ENCODE measurements at places on chromosomes 12 and 14. TPM values are rescaled to one million over a fixed set of nuclear protein-coding genes. Genes with fewer than 3 reads are reported as not detected.

DNA sequence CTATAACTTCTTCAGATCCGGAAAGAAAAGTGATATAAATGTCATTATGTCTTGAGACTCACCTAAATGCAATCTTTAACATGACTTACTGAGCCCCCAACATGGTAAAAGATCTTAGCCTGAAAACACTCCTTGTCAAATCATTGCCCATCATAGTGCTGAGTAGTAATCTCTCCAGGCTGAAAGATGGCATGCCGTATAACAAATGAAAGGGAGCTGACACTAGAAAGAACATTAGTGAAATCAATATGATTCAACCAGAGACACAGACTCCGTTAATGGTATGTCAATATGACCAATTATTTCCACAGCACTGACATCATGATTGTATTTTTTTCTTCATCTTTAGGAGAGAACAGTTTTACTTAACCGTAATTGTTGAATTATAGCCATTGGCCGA is 54.4 kb downstream of the BICD1 start:
- no peak overlapping the region for H3K4me3 ChIP-seq
- DNase-seq, result no peak
- no peaks in the 10 kb centered on the region for H3K27me3 ChIP-seq
- peaks cover 4% of the 10 kb centered on the region for H3K4me1 ChIP-seq

DNA sequence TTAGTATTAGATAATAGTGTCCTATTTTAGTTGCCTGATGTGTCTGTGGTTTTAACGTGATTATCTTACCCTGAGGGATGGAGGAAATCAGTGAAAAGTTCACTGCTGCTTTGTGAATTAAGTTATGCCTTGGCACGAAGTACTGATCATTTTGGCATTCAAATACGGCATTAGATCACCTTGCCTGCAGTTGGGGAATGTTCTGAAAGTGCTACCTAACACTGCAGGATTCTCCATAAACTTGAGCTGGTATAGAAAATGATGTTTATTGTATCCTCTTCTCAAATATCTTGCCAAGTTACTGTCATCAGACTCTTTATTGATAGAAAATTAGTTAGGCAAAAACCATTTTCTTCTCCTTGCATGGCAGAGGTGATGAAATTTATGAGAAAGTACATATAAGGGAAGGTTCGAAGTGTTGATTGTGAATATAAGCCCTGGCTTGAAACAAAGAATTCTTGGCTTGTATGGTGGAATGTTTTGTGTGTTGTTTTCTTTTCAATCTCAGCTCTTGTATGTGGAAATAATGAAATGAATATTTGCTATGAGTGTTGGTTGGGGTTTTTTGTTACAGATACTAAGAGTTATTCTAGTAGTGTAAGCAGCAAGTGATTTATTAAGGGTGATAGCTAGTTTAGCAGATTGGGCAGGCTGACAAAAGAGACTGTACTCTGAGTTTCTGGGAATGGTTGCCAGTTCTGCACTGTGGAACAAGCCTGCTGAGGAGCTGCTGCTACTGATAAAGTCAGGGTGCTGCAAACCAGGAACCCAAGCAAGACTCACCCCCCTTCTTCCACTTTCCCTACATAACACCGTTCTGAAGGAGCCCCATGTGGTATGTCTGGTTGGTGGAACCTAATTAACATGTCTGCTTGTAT is 448.3 kb downstream of the PCNX1 start:
- H3K27me3 ChIP-seq, result no peaks in the 10 kb centered on the region
- DNase-seq, result peak; percentile 12
- H3K36me3 ChIP-seq, result no peaks in the 10 kb centered on the region
- peaks cover 5% of the 10 kb centered on the region for H3K4me1 ChIP-seq

DNA sequence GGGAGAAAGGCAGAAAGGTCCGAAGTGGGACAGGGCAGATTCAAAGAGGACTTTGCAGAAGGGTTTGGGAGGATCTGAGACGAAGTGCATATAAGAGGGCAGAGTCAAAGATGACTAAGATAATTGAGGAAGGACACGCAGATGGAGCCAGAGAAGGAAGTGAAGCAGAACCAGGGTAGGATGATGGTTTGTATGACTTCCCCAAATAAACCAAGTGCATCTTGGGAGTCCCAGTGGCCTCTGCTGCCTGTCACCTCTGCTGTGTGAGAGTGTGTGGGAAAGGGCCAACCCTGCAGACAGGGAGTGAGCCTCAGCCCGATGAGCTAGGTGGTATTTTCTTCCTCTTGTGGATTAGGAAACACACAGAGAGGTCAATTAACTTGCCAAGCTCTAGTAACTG is 36.8 kb downstream of the FLVCR2 start:
- no peaks in the 10 kb centered on the region for H3K27me3 ChIP-seq
- DNase-seq, result peak; percentile 6
- no peak overlapping the region for H3K4me3 ChIP-seq
- H3K36me3 ChIP-seq, result no peaks in the 10 kb centered on the region

- no peaks in the 10 kb centered on the region for H3K36me3 ChIP-seq
- H3K27me3 ChIP-seq, result no peaks in the 10 kb centered on the region
- no peak for DNase-seq
- no peak overlapping the region for H3K4me3 ChIP-seq
- H3K4me1 ChIP-seq, result no peaks in the 10 kb centered on the region
These were observed 246.2 kb downstream of the C12orf42 start for GRCh38 chr12:103249607-103250006.

DNA sequence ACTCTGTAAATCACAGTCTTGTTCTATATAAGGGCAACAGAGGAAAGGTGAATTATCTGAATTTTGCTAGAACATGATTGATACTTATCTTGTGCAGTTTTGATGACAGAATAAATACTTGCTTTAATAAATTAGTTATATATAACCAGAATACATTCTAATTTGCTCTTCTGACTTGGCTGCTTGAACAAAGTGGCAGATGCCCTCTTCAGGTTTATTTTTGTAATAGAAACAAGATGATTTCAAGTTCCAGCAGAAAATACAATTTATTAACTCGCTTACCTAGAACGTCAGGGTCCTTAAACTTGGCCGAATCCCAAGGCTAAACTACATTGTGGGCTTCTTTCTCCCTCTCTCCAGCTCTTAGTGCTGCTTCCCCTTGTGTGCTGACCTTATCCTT is 57.6 kb upstream of the SSTR1 start:
- no peaks in the 10 kb centered on the region for H3K27me3 ChIP-seq
- no peaks in the 10 kb centered on the region for H3K4me1 ChIP-seq
- no peak for DNase-seq
- no peaks in the 10 kb centered on the region for H3K36me3 ChIP-seq
- H3K27ac ChIP-seq, result no peak overlapping the region
- H3K4me3 ChIP-seq, result no peak overlapping the region

DNA sequence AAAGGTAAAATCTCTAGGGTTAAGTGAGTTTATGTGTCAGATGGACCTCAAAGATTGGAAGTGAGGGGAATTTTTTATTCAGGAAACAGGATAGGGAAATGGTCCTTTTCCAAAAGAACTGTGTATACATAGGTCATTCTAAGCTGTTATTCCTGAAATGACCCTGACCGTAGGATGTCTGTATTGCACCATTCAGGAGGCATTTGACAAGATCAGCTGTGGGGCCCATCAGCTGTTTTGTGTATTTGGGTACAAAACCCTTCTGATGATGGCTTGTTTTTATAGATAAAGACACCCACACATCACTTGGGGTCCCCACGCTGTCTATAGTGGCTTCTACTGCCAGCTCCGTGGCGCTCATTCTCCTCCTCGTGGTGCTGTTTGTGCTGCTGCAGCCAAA is 62.6 kb upstream of the SRSF5 start:
- no peak overlapping the region for H3K4me3 ChIP-seq
- no peak overlapping the region for H3K27ac ChIP-seq
- peaks cover 45% of the 10 kb centered on the region for H3K36me3 ChIP-seq
- DNase-seq, result no peak
- H3K27me3 ChIP-seq, result no peaks in the 10 kb centered on the region
- peaks cover 34% of the 10 kb centered on the region for H3K4me1 ChIP-seq

- DNase-seq, result peak; percentile 8
- no peak overlapping the region for H3K27ac ChIP-seq
- no peak overlapping the region for H3K4me3 ChIP-seq
- no peaks in the 10 kb centered on the region for H3K27me3 ChIP-seq
- H3K36me3 ChIP-seq, result no peaks in the 10 kb centered on the region
These were observed 515.7 kb upstream of the ATXN7L3B start for GRCh38 chr12:74021937-74022336.

- H3K36me3 ChIP-seq, result no peaks in the 10 kb centered on the region
- H3K27ac ChIP-seq, result no peak overlapping the region
- H3K4me3 ChIP-seq, result no peak overlapping the region
- peaks cover 2% of the 10 kb centered on the region for H3K27me3 ChIP-seq
- peaks cover 4% of the 10 kb centered on the region for H3K4me1 ChIP-seq
These were observed 58.8 kb upstream of the ACTN1 start for GRCh38 chr14:69037790-69038454.

DNA sequence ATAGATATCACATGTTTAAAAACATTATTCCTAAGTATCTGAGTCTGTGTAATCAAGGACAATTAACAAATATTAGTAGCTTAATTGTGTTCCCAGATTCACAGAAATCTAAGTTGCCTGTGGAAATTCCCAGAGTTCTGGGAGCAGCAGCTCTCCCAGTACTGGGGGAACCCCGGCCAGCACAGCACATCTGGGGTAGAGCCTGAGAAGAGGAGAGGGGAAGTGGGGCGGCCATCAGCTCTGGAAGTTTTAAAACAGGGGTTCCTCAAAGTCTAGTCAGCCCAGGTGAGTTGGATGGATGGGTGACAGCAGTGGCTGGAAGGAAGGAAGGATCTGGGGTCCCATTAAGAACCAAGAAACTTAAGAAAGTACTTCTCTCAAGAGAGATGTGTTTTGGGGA is 24.6 kb downstream of the PRICKLE1 start:
- no peak overlapping the region for H3K27ac ChIP-seq
- H3K36me3 ChIP-seq, result no peaks in the 10 kb centered on the region
- DNase-seq, result no peak
- H3K4me3 ChIP-seq, result no peak overlapping the region
- no peaks in the 10 kb centered on the region for H3K4me1 ChIP-seq

The TMEM179 gene
- not detected for total RNA-seq

The SLC7A8 gene
- 0.42 TPM for total RNA-seq

The GPRC5D gene
- 5.5 TPM for total RNA-seq

The ISM2 gene
- not detected for total RNA-seq

The DIO2 gene
- total RNA-seq, result not detected

The ATL1 gene
- total RNA-seq, result 2.4 TPM
